ENCODE measurements at places on chromosomes 2 and 18. TPM values are rescaled to one million over a fixed set of nuclear protein-coding genes. Genes with fewer than 3 reads are reported as not detected.

The GALNT1 gene
- total RNA-seq = 80.1 TPM

The NABP1 gene
- 5.8 TPM for total RNA-seq

The TACR1 gene
- total RNA-seq = 0.23 TPM

The TUBA3E gene
- 0.18 TPM for total RNA-seq

The SLC19A3 gene
- 6.5 TPM for total RNA-seq

The GORASP2 gene
- total RNA-seq = 102 TPM

The PLA2R1 gene
- total RNA-seq = 1.1 TPM

The RTP5 gene
- total RNA-seq = not detected

The ABCB11 gene
- total RNA-seq = 0.02 TPM

The ELMOD3 gene
- total RNA-seq = 10.6 TPM

The LCT gene
- not detected for total RNA-seq

The CAB39 gene
- 38.9 TPM for total RNA-seq

The SMC6 gene
- total RNA-seq = 39.9 TPM

The NEU2 gene
- not detected for total RNA-seq

The PCARE gene
- total RNA-seq = not detected

The TSHZ1 gene
- 1.7 TPM for total RNA-seq

The MC4R gene
- total RNA-seq = not detected

The ERICH2 gene
- 1.6 TPM for total RNA-seq

The PRKAG3 gene
- total RNA-seq = not detected

The NT5C1B gene
- not detected for total RNA-seq

The CASP10 gene
- total RNA-seq = 2.9 TPM

The ZNF396 gene
- 1.0 TPM for total RNA-seq

The TSGA10 gene
- total RNA-seq = 9.3 TPM

The RBM44 gene
- total RNA-seq = 0.71 TPM

The THSD7B gene
- 3.1 TPM for total RNA-seq

The NPPC gene
- total RNA-seq = 0.98 TPM

The STPG4 gene
- total RNA-seq = not detected

The ALPI gene
- not detected for total RNA-seq

The ERBB4 gene
- 1.8 TPM for total RNA-seq

The ACOXL gene
- total RNA-seq = 15.8 TPM

The TRABD2A gene
- 7.5 TPM for total RNA-seq

The COMMD1 gene
- total RNA-seq = 24.7 TPM

The LGALSL gene
- 26.5 TPM for total RNA-seq

The PLGLB1 gene
- total RNA-seq = 0.52 TPM

The ABHD1 gene
- 0.62 TPM for total RNA-seq

The IL18R1 gene
- 0.25 TPM for total RNA-seq

The IL37 gene
- total RNA-seq = not detected

The FTCDNL1 gene
- total RNA-seq = 1.8 TPM

The FAM228A gene
- 0.25 TPM for total RNA-seq

The SCYGR4 gene
- not detected for total RNA-seq

The ANKRD30B gene
- total RNA-seq = not detected

The RAMP1 gene
- total RNA-seq = 1.2 TPM

The UGT1A9 gene
- total RNA-seq = not detected

The UGT1A4 gene
- total RNA-seq = not detected

The MRO gene
- total RNA-seq = 1.1 TPM

The LOXL3 gene
- 21.1 TPM for total RNA-seq

The GPAT2 gene
- 0.55 TPM for total RNA-seq

The RAB27B gene
- total RNA-seq = 0.80 TPM

The MYL12B gene
- total RNA-seq = 158 TPM

The IL36B gene
- total RNA-seq = not detected

The GNLY gene
- not detected for total RNA-seq

The MAL gene
- 0.22 TPM for total RNA-seq

The CRYBA2 gene
- not detected for total RNA-seq

Data from WTC11 (cell line).